ENCODE measurements at places on chromosomes 3 and 15.

GRCh38 chr15:58830556-58830955, 59.5 kb downstream of the MINDY2 start:
- no peak for DNase-seq

GRCh38 chr3:108088146-108088545, 2.7 kb downstream of the CD47 start:
- DNase-seq, result no peak

GRCh38 chr3:160608870-160609269, 43.5 kb upstream of the KPNA4 start:
- DNase-seq, result no peak

DNA sequence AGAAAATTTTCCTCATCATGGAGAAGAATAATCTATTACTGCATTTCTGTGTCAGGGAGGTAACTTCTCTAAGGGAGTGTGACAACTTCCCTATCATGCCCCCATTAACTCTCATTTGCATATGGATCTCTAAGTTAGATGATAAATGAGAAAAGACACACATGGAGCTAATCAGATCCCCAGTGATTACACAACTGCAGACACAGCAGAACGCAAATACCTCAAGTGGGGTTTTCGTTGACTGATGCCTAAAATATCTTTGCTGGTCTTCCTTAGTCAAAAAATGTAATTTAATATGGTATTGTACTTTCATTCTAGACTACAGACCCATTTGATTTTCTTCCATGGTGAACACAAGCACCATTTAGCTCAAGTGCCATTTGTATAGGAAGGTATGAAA, 630.5 kb downstream of the TBL1XR1 start:
- DNase-seq, result no peak

DNA sequence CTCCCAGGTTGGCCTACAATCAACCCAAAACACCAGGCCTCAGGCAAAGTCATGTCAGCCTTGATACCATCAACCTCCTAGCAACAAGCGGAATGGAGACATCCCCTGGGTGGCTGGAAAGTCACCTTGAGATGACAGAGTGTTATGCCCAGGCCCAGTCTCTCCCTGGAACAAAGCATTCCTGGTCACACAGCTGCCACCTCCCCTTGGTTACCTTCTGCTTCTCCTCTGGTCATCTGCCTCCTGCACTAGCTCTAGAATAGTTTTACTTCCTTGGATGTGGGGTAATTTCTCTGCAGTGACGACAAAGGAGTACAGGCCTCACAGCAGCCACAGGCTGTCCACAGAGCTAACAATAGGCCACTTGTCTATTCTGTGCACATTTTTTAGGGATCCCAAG, 114.9 kb downstream of the RFTN1 start:
- no peak for DNase-seq

GRCh38 chr3:94173673-94174434, 111.0 kb downstream of the NSUN3 start:
- no peak for DNase-seq

DNA sequence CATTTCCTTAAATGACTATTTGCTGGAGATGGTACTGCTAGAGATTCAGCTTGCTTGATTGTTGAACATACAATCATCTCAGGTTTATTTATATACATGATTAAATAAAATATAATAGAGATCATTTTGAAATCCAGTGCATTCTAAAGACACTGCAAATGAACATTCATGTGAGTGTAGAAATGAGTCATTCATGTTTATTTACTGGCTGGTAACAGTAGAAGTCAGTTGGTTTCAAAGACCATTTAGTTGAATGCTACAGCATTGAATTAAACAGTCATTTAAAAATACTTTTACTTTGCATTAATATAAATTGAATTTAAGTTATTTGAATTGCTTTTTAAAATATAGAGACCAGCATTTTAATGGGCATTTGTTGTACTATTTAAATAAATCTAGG, 551.9 kb upstream of the GOLIM4 start:
- DNase-seq, result no peak

GRCh38 chr3:67635806-67636205, 18.6 kb downstream of the SUCLG2 start:
- no peak for DNase-seq

DNA sequence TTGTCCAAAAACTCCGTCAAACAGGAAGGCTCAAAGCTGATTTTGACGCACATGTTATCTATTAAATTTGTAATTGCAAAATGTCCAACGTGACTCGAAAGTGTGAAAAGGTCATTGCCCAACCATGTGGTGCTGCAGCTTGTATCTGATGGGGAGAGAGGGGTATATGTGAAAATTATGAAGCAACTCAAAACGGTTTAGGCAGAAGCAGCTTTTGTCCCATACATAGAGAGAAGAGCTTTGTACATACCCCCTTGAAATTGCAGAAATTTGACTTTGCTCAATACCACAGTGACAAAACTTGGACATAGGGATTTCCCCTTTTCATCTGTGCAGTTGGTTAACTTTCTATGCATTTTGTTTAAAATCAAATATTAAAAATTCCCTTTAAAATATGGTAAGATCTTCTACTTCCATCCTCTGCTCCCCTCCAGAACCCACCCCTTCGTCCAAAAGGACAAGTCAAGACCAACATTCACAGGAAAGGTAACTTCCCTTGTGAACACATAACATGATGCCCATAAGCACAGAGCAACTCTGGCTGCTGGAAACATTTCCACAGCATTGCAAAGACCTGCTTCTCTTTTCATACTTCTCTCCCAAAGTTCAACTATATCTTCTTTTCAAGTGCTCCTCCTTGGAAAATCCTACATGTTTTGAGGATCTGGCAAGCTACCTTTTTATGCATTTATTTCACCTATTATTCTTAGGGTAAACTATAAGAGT, 253.7 kb upstream of the THBS1 start:
- DNase-seq, result no peak

GRCh38 chr15:27977696-27978095, 121.4 kb downstream of the OCA2 start:
- no peak for DNase-seq

- no peak for DNase-seq
Observed at GRCh38 chr3:64638981-64639481, 48.8 kb downstream of the ADAMTS9 start.

DNA sequence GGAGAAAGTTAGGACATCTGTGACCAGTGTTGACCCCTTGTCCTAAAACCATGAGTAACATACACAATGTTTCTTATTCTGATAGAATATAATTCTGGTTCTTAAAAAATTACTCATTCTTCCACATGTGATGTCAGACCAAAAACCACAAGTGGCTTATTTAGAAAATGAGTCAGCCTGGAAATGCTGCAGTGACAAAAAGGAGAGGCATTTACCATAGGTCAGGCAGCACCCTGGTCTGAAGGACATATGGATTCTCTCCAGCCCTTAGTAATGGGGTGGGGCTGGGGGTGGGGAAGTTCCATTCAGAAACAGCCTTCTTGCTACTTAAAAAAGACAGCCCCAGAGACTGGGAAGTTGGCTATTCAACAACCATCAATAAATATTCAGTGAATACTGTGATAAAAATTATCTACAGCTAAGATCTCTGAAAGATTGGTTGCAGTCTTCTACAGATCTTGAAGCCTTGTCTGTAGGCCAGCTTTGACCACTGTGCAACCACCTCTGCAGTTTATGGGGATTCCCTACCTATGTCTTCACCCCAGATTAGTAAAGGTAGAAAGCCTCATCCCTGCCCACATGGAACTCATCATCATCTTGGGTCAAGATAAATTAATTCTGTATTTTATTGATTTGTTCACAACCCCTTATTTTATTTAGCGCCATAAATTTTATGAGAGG, 34.9 kb upstream of the TIMP4 start:
- DNase-seq, result no peak

- DNase-seq, result no peak
Observed at GRCh38 chr15:60799885-60800284, 320.9 kb upstream of the ICE2 start.

GRCh38 chr3:123871946-123872345, 12.2 kb downstream of the MYLK start:
- DNase-seq, result no peak

- no peak for DNase-seq
Observed at GRCh38 chr15:52559575-52559974, 9.3 kb downstream of the ARPP19 start.

DNA sequence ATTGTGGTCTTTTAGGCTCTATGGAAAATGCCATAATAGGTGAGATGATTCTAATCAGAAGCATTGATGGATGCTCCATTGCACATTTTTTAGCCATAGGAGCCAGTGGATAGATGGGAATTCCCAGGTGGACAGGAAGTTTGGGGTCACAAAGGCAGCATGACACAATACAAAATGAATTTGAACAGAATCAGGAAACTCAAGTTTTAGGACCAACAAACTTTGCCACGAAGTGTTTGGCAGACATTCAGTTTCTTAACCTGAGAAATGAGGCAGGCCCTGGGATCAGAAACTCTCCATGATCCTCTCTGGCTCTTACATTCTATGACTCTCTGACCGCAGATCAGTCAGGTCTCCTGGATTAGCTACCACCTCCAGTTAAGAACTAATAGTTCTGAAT, 275.4 kb downstream of the TIGIT start:
- no peak for DNase-seq

GRCh38 chr3:98563661-98564281, 29.6 kb downstream of the CPOX start:
- DNase-seq, result no peak

GRCh38 chr3:15610082-15610759, 8.7 kb downstream of the BTD start:
- DNase-seq, result no peak

GRCh38 chr3:130582457-130583153, 65.6 kb downstream of the COL6A6 start:
- DNase-seq, result no peak

- no peak for DNase-seq
Observed at GRCh38 chr15:58724466-58724865, 25.0 kb downstream of the ADAM10 start.

DNA sequence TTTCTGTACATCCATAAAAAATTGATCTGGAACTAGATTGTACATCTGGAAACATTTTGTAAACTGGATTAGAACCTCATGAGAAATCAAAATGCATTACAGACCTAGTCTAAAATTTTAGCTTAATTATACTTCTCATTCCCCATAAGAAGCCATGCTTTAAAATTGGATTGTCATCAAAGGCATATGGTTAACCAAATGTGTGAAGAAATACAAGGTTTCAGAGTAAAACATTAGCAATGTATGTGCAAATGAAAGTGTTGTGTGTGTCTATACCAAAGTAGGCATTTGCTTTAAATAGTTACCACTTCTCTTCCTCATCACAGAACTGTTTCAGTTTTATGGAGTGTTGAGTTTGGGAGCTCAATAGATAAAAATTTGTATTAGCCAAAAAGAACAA, 968.7 kb downstream of the EPHA3 start:
- DNase-seq, result no peak

DNA sequence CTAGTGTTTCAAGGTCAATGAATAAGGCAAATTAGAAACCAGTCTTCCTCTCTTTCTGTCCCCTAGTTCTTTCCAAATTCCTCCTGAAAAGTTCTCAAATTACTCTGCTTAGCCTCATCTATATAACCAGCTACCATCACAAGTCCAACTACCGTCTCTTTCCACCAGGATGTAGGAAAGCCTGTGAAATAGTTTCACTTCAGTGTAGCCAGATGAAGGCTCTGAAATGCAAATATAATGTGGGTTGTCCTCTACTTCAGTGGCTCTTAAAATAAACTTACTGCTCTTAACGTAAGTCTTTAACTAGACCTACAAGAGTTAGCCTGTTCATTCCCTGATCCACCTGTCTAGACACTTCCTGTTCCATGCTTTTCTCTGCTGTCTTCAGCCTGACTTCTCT, 827.7 kb downstream of the ROBO1 start:
- DNase-seq, result no peak

DNA sequence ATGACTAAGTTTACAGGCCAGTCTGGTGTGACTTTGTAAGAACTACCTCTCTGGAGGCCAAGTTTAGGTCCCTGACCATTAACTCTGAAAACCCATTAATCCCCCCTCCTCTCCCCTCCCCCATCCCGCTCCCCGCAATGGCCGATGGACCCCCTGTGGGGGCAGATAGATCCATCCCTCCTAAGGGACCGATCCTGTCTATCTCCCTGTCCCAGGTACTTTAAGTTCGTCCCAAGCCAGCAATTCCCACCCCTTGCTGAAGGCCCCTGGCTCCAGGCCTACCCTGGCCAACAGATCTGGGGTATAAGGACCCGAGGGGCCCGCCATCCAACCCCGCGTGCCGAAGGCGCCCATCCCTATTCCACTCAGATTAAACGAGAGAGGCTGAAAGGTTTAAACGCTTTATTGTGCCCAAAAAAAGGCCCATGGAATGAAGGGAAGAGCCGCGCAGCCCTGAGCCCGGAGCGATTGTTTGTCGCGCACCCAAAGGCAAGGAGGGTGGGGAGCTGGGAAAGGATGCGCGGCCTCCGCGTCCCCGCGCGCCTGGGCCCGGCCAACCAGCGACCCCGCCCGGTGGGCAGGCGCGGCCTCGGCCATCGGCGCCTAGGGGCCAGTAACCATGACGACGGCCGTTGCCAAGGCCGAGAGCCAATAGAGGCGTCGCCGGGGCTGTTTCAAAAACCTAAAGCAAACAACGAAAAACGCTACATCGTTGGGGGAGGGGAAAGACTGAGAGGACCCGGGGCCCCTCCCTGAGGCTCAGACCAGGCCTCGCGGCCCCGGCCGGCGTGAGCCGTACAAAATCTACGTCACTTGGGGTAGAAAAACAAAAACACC, 35.9 kb downstream of the HMCES start:
- peak; percentile 87 for DNase-seq

GRCh38 chr3:159910991-159911663, 77.5 kb upstream of the IL12A start:
- DNase-seq, result no peak
